ENCODE measurements at places on chromosomes 5 and 9. TPM values are rescaled to one million over a fixed set of nuclear protein-coding genes. Genes with fewer than 3 reads are reported as not detected.

Gene FBP2
- 0.23 TPM for total RNA-seq

Gene PCDH1
- total RNA-seq, result 69.2 TPM

Gene RANBP3L
- total RNA-seq, result 15.5 TPM

Gene OBP2B
- total RNA-seq, result not detected

Gene ARL14EPL
- not detected for total RNA-seq

Gene HAND1
- total RNA-seq, result not detected

Gene NME5
- 22.4 TPM for total RNA-seq

Gene GPR150
- 0.23 TPM for total RNA-seq

Gene MXD3
- total RNA-seq, result 4.4 TPM

Gene FGF18
- total RNA-seq, result 0.69 TPM

Gene AK8
- 3.5 TPM for total RNA-seq

Gene HMMR
- 4.4 TPM for total RNA-seq

Gene KCNIP1
- total RNA-seq, result 51.2 TPM

Gene OBP2A
- not detected for total RNA-seq

Gene HTR4
- 5.5 TPM for total RNA-seq

Gene ZNF622
- total RNA-seq, result 33.2 TPM

Gene OR1J2
- total RNA-seq, result not detected

Gene COL5A1
- total RNA-seq, result 6.9 TPM

Gene APBA1
- total RNA-seq, result 93.2 TPM

Gene SLC6A3
- total RNA-seq, result 12.5 TPM

Gene TAF1L
- under 0.01 TPM for total RNA-seq

Gene SLC34A3
- not detected for total RNA-seq

Gene ENC1
- 503 TPM for total RNA-seq

Gene DOCK2
- total RNA-seq, result 8.1 TPM

Gene CER1
- 0.69 TPM for total RNA-seq

Gene ISOC1
- total RNA-seq, result 53.1 TPM

Gene DMRTA1
- total RNA-seq, result 0.92 TPM

Gene ENG
- total RNA-seq, result 1.8 TPM

Gene ANXA1
- 21.9 TPM for total RNA-seq

Gene HTR1A
- total RNA-seq, result 5.5 TPM
